ENCODE measurements at places on chromosomes 5 and 9.

DNA sequence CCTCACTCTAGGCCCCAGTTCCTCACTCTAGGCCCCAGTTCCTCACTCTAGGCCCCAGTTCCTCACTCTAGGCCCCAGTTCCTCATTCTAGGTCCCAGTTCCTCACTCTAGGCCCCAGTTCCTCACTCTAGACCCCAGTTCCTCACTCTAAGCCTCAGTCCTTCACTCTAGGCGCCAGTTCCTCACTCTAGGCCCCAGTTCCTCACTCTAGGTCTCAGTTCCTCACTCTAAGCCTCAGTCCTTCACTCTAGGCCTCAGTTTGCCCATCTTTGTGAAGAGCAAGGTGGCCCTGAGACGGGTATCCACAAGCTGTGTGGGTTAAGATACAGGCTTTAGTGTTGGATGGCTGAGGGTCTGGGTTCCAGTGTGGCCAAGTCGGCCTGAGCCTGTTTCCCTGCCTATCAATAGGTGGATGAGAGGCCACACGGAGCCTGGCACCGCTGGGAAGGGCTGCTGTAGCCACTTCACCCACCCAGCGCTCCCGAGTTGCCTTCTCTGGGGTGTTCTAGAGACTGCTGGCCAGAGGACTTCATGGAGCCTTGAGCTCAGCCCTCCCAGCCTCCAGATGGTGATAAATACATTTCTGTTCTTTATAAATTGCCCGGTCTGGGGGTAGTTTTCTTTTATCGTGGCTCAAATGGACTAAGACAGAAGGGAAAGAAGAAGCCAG is 150.2 kb downstream of the RXRA start:
- no peak for DNase-seq

DNA sequence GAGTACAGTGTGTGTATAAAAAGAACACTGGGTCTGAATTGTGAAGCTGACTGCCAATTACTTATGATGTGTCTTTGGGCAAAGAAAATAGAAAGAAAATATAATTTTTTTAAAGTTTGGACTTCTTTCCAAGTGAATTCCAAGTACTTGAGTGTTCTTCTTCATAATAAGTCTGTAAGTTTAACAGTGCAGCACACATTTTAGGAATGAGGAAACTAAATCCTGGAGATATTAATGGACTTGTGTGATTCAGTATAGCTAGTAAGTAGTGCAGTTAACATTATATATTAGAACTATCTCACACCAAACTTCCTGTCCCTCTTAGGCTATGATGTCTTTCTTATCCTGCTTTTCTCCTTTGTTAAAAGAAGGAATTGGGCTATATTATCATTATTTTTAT is 1953.8 kb downstream of the MAT2B start:
- no peak for DNase-seq

DNA sequence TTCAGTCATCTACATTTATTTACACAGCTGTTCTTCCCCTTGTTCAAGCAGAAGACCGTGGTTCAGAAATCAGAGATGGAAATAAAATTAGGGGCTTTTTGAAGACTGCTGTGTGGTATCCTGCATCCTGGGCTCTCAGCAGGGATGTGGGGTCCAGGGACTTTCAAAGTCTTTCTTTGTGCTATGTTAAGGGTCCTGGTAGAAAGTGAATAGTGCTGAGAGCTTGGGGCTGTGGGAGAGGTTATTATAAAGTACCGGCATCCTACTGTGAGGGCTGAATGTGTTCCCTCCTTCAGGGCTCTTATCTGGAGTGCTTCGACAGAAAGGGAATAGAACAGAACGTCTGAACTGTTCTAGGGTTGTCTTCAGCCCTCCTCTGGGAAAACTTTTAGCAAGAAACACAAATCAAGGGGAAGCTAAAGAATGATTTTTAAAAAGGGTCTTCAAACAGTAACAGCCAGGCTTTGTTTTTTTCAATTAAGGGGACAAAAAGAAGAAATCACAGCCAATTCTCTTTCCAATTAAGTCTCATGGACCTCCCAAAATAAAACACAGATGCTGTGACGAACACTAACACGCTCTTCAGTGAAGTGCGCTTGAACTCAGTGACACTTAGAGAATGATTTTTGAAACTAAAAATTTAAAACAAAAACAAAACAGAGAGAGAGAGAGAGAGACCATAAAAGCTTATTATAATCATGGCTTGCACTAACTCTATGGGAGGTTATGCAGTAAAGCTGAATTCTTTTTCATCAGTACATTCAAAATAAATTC is 15.7 kb upstream of the SLC1A3 start:
- no peak for DNase-seq

DNA sequence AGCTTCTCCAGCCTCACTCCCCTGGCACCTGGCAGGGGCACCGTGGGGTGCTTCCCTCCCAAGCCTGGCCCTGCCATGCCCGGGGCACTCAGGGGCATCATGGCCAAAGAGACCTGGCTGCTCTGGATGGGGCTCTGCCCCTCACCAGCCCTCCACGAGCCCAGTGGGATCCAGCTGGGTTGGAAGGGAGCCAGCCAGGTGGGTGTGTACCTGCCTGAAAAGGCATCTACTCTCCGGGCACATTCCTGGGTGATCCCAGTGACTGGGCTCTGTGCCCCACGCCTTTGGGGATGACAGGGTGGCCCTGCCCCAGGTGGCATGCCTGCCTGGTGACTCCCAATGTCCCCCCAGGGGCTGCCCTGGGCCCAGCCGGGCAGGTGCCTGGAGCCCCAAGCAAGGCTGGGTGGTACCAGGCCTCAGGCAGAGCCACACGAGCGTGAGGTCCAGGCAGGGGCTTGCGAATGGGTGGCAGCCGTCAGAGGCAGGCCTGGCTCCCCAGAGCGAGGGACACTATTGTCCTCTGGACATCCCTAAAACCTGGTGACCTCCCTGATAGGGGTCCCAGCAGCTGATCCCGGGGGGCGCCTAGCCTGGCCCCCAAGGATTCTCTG is 777 bp downstream of the GPSM1 start:
- DNase-seq, result no peak

DNA sequence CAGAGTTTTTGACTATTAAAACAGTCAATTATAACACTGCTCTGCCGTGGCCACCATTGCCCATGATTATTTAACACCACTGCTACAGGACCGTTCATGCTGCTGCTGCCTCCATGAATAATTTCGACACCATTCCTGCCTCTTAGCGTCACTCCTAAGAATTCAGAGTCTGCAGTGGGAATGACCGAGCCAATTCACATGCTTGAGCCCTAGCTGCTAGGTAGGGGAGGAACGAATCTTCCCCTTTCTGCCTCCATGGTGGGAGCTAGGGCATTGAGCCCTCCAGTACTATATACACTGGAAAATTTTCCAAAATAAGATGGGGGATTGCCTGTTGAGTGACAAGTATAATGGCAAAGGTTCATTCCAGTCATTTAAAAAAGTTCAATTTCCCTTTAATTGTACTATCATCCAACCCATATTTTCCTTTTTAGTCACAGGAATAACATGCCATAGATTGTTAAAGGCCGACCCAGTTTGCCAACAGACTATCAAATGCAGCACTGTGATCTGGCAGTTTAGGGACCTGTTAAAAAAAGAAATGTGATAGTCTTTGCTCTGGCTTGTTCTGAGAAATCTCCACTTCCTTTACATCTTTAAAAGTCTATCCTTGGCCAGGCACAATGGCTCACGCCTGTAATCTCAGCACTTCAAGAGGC is 13.5 kb upstream of the B4GALT1 start:
- DNase-seq, result peak; percentile 80

DNA sequence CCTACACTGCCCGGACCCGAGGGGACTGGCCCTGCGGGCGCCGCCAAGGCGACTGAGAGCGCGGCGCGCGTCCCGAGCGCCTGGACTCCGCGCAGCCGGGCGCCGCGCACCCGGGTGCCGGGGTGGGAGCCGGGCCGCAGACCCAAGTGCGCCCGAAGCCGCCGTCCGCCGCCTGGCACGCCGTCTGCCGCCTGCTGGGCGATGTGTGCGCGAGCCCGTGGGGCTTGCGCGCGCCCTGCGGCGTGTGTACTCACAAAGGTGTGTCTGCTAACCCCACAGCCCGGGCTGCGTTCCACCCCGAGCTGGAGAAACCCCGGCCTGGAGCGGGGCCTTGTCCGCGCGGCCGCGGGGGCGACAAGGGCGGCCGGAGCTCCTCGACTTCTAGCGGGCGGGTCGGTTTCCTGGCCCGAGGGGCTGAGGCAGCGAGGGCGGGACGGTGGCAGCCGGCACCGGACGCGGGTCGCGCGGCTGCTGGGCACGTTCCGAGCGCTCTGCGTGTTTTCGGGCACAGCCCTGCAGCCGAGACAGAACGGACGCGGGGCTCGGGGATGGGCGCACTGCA is 1.1 kb upstream of the ZSWIM6 start:
- DNase-seq, result peak; percentile 80

GRCh38 chr5:19865336-19866089 is 122.5 kb downstream of the CDH18 start:
- no peak for DNase-seq

DNA sequence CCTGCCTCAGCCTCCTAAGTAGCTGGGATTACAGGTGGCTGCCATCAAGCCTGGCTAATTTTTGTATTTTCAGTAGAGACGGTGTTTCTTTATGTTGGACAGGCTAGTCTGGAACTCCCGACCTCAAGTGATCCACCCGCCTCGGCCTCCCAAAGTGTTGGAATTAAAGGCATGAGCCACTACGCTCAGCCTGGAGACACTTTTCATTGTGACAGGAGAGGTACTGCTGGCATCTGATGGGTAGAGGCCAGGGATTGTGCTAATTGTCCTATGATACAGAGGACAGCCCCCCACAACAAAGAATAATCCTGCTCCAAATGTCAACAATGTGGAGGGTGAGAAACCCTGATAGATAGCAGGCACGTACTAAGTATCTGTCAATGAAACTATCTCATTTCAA is 91.3 kb upstream of the SLC25A48 start:
- DNase-seq, result no peak

- DNase-seq, result peak; percentile 14
These were observed 137.2 kb downstream of the ARRDC3 start for GRCh38 chr5:91245871-91246270.

- DNase-seq, result peak; percentile 26
These were observed 78.4 kb downstream of the SEMA5A start for GRCh38 chr5:9467199-9468059.

GRCh38 chr5:37045703-37046102 is 169.1 kb downstream of the NIPBL start:
- no peak for DNase-seq

DNA sequence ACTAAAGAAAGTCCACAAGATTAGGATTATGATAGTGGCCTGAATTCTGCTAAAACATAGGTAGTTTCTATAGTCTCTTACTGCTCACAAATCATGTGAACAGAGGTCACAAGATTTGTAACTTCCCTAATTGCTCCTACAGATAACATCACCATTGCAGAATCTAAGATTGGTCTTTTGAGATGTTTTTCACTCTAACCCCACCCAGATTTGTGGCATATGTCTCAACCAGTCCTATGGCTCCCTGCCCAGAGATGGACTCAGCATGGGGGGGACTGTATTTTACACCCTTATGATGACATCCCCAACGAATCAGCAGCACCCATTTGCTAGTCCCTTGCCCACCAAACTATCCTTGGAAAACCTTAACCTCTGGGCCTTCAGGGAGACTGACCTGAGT is 1046.2 kb downstream of the CDH12 start:
- DNase-seq, result peak; percentile 49

DNA sequence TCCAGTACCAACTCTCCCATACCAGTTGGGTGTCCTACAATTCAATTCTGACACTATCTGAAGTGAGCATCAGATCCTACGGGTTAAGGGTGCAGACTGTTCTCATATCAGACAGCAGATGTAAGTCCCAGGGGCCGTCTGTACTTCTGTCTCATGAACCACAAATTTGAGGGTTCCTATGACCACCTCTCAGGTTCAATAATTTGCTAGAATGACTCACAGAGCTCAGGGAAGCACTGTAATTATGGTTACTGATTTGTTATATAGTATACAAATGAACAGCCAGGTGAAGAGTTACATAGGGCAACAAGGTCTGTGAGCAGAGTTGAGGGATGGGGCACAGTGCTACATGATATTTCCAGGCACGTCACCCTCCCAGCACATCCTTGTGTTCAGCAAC is 499.1 kb downstream of the DMAC1 start:
- no peak for DNase-seq

DNA sequence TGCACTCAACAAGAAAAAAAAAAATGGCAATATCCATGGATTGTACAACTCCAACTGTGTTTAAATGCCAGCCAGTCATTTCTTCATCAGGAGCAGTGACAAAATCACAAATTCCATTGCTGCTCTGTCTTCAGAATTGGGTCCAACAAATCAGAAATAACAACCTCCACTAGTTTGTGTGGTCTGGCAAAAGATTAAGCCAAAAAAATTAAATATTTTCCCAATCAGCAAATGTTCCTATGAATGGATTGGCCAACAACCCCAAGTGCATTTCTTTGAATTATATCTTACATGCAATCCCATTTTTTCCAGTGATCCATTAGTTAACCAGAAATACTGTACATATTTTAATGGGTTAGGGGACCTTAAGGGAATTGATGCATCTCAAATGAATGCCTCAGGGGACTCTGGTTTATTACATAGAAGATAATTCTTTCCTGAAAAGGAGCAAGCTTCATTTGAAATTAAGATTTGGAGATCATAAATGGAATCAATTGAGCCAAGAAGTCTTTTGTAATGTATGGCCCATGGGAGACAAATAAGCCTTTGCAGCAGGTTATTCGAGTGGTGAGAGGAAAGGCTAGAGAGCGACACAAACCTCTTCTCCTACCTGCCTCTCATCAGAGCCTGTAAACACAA is 131.8 kb downstream of the TLE1 start:
- DNase-seq, result peak; percentile 97

DNA sequence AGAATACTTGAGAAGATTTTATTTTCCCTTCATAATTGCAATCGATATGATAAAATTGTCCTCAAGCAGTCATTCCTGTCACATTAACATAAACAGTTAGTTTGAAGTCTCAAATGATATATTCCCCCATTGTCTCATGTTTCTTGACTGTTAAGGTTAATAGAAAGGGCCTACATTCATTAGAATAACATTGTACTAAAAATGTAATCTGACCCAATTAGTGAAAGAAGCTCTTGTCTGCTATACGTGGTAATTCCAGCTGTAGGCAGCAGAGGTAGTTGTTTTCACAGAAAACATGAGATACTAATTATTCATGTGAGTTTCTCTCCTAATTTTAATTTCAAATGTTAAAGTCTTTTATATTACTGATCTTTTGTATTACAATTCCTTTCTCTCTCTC is 25.9 kb upstream of the AP3B1 start:
- DNase-seq, result peak; percentile 36

DNA sequence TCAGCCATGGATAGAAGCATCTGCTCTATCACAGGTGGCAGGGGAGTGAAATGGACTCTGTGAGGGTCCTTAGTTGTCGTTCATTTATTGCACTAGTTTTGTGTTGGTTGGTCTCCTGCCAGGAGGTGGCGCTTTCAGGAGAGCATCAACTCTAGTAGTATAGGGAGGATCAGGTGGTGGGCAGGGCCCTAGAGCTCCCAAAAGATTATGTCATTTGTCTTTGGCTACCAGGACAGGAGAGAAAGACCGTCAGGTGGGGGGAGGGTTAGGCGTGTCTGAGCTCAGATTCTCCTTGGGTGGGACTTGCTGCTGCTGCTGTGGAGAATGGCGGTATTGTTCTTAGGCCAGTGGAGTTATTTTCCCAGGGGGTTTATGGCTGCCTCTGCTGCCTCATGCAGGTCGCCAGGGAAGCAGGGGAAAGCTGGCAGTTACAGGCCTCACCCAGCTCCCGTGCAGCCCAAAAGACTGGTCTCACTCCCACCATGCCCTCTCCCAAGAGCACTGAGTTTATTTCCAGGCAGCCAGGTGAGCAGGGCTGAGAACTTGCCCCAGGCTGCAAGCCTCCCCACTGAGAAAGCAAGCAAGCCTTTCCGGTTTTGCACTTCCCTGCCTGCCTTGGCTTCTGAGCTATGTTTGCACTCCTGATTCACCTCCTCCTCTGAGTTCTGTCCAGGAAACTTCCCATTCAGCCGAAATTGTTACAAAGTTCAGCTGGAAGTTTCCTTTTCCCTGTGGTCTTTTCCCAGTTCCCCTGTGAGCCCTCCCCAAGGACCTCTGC is 317.3 kb downstream of the TAF11L14 start:
- no peak for DNase-seq

Data from fibroblast of gingiva (primary cell).